ENCODE measurements at places on chromosomes 1 and 21.

- no peak for DNase-seq
These were observed 27.7 kb upstream of the KANK4 start for GRCh38 chr1:62346886-62347285.

- no peak for DNase-seq
These were observed 1.2 kb upstream of the CLEC20A start for GRCh38 chr1:178497903-178498478.

DNA sequence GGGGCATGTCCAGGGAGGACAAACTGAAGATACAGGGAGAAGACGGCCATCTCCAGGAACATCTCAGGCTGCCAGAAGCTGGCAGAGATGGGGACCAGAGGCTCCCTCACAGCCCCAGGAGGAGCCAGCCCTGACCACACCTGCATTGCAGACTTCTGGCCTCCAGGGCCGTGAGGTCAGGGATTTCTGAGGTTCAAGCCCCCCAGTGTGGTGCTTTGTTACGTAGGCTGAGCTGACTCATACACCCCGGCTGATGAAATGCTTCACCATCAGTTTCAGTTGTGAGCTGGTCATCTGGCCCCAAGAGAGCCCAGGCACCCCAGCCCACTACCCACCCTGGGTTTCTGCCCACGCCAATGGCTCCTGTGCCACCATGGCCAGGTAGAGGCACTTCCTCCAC is 106.4 kb downstream of the SIK1 start:
- no peak for DNase-seq

DNA sequence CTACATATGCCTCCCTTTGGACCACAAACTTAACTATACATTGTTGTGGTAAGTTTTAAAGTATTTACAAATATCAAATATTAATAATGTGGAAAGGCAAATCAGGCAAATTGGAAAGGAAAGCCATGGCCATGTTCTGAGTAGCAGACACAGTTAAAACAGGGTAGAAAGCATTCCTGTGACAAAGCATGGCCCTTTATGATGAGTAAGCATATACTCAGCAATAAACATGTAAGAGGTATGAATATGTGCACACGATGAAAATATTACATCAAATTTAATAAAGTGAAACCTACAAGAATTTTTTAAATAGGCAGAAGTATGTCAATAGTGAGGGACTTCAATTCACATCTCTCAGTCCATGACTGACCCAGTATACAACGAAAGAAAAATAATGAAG is 389.2 kb downstream of the DSCAM start:
- DNase-seq = no peak

DNA sequence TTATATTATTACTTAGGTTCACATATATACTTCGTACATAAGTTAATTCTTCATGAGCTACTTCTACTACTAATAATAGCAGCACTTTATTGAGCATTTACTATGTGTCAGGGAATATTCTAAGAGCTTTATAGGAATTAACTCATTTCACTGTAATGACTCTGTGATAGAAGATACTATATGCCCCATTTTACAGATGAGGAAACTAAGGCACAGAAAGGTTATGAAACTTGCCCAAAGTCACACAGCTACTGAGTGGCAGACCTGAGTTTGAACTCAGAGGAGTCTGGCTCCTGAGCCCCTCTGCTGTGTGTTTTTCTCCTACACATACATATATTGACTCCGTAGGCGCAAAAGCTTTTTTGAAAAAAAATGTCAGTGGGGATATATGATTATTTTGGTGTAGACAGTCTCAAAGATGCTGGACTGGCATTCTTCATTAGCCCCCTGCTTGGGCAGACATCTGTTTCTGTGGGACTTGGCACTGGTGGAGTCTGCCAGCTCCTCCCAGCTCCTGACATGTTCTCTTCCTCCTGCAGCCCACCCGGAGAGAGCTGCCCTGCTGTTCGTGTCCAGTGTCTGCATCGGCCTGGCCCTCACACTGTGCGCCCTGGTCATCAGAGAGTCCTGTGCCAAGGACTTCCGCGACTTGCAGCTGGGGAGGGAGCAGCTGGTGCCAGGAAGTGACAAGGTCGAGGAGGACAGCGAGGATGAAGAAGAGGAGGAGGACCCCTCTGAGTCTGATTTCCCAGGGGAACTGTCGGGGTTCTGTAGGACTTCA is 70.9 kb downstream of the TCP10L start:
- no peak for DNase-seq

DNA sequence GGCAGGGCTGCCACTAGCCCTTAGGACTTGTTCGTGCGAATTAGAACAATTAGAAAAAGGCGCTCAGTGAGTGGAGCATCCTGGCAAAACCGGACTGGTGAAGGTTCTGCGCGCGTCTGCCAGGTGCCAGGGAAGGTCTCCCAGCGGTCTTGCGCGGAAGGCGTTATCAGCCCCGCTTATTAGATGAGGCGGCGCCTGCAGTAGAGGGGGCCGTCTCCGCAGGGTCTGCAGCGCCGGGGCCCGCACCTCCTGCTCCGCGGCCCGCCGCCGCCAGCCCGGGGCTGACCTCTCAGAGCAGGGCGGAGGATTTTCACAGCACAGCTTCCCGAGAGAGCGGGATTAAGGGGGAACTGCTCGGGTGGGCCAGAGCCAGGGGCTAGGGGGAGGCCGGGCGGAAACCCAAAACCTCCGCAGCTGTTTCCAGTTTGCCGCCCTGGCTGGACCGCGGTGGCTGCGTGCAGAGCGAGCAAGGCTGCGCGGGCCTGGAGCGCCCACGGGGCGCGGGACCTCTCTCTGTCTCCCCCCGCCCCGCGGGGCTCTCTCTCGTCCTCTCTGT is 155.2 kb downstream of the FOXD2 start:
- no peak for DNase-seq

- DNase-seq = no peak
These were observed 2.8 kb downstream of the KCNJ9 start for GRCh38 chr1:160083968-160084770.

DNA sequence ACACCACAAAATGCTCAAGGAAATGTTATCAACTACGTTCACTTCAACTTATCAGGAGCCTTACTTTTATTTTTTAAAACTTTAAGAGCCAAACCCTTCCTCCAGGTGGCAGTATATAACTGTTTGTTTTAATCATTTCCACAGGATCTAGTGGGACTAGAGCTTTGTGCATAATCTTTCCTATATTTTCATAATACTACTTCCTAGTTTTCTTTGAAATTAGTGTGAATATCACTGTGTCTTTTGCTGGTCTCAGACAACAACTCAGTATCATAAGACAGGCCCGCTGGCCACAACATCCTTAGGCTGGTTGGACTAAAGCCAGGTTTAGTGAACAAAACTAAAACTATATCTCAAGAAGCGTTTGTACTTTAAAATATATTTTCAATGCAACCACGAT is 145.5 kb downstream of the TIAM1 start:
- no peak for DNase-seq

GRCh38 chr1:17629460-17629859 is 90.0 kb downstream of the ARHGEF10L start:
- no peak for DNase-seq
